NCI-H187 treated with DMSO at 0.1 percent for 48 hours (cell line): ENCODE measurements at places on chromosomes 6 and 20.
A peak's percentile ranks its signal among the peaks of the same experiment; 100 is the strongest.

DNA sequence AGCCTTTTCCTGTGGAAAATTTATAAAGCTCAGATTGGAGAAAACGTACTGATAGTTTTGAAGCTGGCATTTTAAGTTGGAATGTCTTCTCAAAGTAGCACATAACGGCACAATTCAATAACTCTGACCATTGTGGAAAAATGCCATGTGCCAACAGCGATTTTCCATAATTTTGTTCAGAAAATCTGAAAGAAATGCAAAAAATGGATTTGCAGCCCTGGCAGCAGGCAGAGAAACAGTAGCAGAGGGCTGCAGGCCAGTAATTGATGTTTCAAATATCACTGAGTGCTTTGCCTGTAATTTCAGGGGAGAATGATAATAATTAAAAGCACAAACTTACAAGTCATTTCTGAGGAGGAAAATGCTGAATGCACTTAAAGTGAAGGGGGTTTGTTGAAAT is 507.4 kb downstream of the MAFB start:
- DNase-seq: no peak

- no peak for DNase-seq
These were observed 17.6 kb downstream of the CAPN11 start for GRCh38 chr6:44176130-44176761.

DNA sequence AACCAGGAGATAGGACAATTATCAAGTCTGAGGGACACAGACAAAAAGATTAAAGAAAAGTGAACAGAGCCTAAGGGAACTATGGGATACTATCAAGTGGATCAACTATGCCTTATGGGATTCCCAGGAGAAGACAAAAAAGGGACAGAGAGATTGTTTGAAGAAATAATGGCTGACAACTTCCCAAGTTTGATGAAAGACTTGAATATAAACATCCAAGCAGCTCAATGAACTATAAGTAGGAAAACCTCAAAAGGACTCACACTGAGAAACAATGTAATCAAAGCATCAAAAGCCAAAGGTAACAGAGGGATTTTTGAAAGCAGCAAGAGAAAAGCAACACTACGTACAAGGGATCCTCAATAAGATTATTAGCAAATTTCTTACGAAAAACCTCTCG is 11.0 kb downstream of the ZNF133 start:
- no peak for DNase-seq

DNA sequence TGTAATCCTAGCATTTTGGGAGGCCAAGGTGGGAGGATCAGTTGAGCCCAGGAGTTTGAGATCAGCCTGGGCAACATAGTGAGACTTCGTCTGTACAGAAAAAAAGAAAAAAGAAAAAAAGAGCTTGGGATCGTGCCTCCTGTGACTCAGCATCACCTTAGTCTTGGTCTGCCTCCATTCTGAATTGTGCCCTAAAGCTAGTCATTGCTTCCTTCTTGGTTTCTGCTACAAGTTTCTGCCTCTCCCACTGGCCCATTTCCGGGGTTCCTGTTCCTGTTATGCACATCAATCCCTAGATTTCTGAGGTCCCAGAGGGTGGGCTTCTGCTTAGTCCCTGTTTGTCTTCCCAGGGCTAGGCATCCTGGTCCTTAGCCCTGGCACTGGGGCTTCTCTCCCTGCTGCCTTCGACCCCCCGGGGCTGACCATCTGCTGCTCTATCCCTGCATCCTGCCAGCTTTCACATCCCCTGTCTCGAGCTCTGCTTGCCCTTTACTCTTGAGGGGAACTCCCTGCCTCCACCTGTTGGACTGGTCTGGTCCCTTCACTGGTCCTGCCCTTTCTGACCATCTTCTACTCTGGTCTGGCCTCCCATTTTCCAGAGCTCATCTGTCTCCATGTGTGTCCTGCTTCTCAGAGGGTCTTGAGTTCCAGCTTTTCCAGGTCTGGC is 77.5 kb upstream of the ESR1 start:
- DNase-seq: no peak

DNA sequence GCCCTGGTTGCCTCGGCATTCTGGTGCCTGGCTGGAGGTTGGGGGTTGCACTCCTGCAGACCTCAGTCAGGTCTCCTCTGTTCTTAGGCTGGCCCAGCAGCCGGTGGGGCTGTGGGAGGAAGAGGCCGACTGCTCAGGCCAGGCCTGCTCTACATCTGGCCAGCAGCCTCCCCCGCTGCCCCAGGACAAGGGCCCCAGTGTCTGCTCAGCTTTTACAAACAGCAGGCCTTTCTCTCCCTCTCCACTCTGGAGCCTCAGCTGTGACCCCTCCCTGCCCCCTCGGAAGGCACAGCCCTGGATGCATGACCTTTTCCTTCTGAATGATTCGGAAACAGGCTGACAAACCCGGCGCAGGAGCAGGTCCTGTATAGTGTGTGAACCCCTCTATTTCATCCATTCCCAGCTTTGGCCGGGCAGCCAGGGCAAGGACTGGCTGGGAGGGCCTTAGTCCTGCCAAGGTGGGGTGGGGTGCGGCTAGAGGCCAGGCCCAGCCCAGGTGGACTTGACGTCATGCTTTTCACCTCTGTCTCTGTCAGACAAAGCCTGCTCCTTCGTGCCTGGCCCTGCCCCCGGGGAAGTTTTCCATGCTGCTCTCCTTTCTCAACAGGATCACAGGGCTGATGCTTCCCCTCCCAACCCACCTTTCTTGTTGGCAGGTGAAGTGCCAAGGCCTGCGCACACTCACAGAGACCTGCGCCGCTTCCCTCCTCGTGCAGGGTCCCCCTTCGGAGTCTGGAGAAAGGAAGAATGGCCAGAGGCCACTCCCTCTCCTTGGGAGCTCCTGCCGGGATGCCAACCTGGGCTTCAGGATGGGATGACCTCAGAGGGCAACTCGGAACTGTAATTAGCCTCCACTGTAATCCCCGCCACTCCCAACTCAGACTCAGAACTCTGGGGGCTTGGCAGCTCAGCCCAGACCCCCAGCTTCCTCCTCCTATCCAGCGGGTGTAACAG is 10.1 kb upstream of the ITPR3 start:
- DNase-seq: no peak

- DNase-seq: no peak
These were observed 211.6 kb upstream of the ZNF217 start for GRCh38 chr20:53804920-53805894.

DNA sequence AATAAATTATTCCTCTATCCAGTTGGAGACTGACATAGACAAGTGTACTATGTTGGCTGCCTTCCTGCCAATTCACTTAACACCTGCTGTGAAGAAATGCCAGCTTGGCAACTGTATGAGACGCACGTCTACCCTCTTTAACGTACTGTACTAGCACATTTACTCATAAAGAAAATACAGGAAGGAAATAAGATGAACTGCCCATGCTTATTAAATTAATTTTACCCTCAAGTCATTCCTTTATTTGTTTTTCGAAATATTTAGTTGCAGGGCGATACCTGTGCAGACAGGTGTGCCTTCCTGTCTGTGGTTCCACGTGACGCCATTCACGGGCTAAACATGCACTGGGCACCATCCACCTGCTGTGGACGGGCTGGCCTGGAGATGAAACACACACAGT is 52.0 kb downstream of the PSMG4 start:
- no peak for DNase-seq

GRCh38 chr20:60867589-60867988 is 384.5 kb upstream of the CDH4 start:
- DNase-seq: no peak

DNA sequence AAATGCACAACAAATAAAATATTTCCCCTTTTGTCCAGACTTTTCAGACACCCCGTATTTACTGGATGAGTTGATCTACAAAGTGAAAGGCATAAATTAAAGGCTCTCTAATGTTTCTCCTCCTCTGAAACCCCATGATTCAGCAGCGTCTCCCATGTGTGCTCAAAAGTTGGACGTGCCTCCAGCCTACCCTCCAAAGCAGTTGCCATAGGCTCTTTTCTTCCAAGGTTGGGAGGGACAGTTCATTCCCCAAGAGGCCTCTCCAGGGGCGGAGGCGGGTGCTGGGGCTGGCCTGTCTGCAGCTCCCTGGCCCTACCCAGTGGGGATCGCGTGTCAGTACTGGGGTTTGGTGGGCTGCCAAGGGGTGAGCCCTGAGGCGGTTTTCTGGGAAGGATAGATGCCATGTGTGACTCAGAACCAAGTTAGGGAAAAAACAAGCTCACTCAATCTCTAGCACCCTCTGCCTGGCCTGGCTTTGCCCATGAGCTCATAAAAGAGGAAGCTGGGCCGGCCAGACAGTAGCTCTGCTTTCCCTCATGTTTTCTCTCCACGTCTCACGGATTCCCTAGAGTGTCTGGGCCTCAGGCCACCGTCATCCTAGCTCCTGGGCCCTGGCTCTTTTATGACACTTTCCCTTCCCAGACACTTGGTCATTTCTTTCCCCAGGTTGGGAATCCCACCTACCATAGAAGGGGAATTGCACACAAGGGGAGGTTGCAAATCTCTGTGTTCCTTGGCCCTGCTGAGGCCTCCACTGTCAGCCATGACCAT is 8.0 kb upstream of the IER3 start:
- no peak for DNase-seq

DNA sequence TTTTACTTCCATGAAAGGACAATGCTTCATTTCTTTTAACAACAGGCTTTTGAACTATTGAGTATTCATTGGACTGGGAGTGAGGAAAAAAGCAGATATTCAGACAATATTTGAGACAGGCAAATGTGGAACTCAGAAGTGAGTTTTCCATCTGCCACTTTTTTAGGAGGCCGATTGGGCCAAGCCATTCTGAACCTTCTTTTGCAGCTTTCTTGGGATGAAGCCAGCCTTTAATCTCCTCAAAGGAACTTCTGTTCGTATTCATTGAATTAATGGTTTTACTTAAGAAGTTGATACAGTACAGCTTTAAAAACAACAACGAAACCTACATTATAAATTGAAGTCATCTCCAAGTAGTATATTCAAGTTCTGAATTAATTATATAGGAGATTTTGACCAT is 187.1 kb upstream of the RNF217 start:
- no peak for DNase-seq

GRCh38 chr6:5936631-5937030 is 70.1 kb downstream of the NRN1 start:
- DNase-seq: no peak

GRCh38 chr6:28943557-28944411 is 20.0 kb upstream of the TRIM27 start:
- DNase-seq: peak; percentile 38

- no peak for DNase-seq
These were observed 198.1 kb upstream of the SGK1 start for GRCh38 chr6:134515986-134516385.

GRCh38 chr20:38373231-38373867 is 27.1 kb downstream of the LBP start:
- no peak for DNase-seq

GRCh38 chr6:54898767-54899166 is 52.2 kb downstream of the FAM83B start:
- DNase-seq: no peak

- DNase-seq: no peak
These were observed 711 bp upstream of the SIRT5 start for GRCh38 chr6:13573669-13574110.

GRCh38 chr6:35810971-35811698 is 6.0 kb downstream of the LHFPL5 start:
- DNase-seq: no peak

DNA sequence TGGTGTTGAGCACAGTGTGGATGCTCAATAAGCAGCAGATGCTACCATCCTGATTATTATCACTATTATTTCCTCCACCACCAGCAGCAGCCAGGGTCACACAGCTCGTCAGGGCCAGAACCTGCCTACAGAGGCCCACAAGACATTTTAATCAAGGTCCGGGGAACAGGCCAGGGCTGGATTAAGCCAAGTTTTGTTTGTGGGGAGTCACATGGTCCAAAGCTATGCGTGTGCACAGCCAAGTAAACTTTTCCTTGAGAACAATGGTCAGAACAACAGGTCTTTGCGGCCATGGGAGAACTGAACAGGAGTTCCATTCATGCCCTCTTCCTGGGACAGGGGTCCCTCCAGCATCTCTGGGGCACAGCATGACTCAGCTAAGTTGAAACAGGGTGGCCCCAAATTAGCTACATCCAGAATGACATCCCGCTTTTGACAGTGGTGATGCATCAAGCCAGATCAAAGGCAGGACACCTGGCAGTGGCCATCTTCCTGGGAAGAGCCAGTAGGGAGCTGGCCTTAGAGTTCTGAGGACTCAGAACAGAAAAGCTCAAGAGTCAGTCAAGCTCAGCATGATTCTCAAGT is 11.7 kb downstream of the SNTA1 start:
- DNase-seq: no peak

DNA sequence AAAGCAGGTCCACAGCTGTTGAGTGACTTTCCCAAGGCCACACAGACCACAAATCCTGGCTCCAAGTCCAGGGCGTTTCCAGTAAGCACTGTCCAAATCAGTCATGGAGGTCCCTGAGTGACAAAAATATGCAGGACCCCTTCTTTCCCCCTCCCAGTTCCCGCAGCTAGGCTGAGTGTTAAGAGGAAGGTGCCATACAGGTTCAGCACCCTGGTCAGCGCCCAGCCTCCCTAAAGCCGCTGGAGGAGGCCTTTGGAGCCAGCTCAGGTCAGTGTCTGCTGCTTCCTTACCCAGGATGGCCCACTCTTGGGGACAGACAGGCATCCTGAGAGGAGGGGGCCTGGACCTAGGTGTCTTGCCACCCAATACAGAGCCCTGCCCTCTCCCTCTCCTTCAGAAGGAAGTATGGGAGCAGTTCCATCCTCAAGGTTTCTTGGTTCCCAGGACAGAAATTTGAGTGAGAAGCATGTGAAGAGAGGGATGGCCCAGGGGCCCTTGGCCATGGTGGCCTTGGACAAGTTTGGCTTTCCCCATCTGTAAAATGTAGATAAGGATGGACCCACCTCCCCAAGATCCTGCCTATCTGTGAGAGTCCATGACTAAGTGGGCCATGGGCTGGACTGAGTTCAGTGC is 13.2 kb downstream of the TMEM74B start:
- DNase-seq: no peak

DNA sequence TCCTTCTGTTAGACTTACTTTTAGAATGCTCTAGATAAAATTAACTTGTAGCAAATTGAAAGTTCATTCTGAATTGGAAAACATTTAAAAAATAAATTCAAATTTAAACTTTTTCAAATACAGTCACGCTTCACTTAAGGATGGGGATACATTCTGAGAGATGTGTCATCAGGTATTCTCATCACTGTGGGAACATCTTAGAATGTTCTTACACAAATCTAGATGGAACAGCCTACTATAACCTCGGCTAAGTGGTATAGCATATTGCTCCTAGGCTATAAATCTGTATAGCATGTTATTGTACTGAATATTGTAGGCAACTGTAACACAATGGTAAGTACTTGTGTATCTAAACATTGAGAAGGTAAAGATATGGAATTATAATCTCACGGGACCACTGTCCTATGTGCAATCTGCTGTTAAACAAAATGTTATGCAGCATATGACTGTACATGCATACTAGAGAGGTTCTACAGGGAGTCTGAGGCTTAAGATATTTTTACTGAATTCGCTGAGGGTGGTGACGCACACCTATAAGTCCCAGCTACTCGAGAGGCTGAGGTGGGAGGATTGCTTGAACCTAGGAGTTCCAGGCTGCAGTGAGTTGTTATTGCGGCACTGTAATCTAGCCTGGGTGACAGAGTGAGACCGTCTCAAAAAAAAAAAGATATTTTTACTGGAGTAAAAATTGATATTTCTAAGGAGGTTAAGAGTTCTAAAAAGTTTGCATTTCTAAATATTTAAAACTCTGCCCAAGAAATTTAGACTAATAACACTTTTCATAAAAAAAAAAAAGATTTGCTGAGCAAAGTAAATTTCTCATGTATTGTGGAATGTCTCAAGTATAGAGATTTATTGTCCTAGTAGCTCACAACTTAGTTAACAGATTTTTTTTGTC is 87.3 kb upstream of the TULP1 start:
- no peak for DNase-seq
